Effector CD8-positive, alpha-beta T cell (primary cell): ENCODE measurements at places on chromosomes 6 and 20.

- no peak for DNase-seq
Observed at GRCh38 chr20:18943542-18943941, 130.0 kb downstream of the SCP2D1 start.

DNA sequence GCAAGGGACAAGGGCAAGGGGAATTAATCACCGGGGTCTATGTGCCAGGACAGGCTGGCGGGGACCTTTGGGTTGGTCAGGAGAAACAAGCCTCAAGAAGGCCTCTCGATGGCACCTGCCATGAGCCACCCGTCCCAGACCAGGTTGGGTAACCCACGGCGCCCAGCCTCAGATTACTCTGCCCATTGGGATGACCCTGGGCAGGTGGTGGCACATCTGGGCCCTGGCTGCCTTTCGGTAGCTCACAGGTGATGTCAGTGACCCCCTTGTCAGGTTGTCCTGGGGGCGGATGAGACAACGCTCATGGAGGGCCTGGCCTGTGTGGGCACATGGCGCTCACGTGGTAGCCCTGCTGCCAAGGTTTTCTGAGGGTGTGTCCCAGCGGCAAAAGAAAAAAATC is 152.2 kb downstream of the SYCP2 start:
- DNase-seq = no peak

DNA sequence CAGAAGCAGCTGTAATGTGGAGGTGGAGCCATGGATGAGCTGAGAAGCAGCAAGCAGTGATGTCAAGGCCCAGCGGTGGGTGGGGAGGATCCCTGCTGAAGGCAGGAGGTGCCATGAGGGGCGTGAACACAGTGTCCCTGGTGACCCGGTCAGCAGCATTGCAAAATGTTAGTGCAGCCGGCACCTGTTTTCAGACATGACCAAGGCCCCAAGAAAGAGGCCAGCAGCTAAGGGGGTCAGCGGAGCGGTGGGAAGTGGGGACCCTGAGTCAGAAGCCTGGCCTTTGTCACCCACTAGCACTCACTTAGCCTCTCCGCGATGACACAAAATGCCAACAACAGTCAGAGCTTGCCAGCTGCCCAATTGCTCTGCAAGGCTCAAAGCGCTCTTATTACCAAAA is 51.9 kb downstream of the TMEM242 start:
- DNase-seq = no peak

GRCh38 chr20:42985628-42986027 is 204.1 kb downstream of the PTPRT start:
- DNase-seq = no peak

- DNase-seq = no peak
Observed at GRCh38 chr6:159862103-159862502, 28.7 kb upstream of the MAS1 start.

GRCh38 chr6:169044381-169045230 is 209.0 kb downstream of the THBS2 start:
- no peak for DNase-seq

DNA sequence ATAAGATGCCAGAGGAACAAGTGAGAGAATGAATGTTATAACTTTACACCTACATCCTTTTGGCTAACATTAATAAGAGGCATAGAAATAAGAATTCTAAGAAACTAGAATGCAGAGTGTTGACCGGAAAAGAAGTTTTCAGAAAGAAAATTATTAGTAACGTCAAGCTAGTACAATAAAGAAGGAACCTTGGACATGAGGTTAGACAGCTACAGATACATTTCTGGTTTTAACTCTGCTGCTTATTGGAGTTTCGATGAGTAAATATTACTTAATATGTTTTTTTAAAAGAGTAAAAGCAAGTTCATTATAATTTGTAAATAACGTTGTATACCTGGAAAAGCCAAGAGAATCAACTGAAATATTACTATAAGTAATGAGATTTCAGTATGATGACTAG is 22.7 kb downstream of the TAB2 start:
- no peak for DNase-seq

- no peak for DNase-seq
Observed at GRCh38 chr20:6122111-6122872, 538 bp downstream of the FERMT1 start.

GRCh38 chr6:55957961-55958422 is 82.6 kb upstream of the BMP5 start:
- no peak for DNase-seq

GRCh38 chr6:158048589-158048988 is 66.9 kb downstream of the SYNJ2 start:
- DNase-seq = no peak

- no peak for DNase-seq
Observed at GRCh38 chr6:16669227-16669626, 92.0 kb downstream of the ATXN1 start.

- DNase-seq = no peak
Observed at GRCh38 chr6:101395345-101395744, 1.8 kb downstream of the GRIK2 start.

- no peak for DNase-seq
Observed at GRCh38 chr6:47663462-47664216, 34.7 kb upstream of the ADGRF4 start.

DNA sequence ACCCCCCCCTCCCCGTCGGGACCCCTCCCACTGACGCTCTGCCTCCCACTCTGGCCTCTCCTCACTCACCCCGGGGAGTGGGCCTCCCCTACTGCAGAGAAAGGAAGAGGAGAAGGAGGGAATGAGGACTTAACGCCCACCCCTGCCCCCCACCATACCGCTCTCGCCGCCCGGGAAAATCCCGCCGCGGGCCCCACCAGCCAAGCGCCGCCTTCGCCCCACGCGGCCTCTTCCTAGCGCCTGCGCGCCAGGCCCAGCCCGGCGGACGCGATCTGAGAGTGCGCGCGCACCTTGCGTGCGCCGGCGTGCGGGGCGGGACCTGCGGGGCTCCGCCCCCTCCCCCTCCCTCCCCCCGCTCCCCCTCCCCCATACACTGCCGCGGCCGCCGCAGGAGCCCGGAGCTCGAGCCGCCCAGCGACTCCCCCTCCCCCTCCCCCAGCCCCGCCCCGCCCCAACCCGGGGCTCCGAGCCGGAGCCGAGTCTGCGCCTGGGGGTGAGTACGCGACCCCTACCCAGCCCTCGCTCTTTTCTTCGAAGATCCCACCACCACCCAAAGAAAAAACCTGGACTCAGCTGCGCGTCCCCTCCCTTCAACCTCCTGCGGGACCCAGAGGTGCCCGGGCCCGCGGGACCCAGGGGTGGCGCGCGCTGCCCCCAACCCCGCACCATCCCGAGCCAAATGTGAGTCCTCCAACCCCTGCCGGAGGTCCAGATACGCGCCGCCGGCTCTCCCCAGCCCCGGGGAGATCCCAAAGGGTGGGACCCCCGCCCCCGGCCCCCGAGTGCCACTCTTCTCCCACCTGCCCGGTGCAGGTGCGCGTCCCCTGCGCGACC is at the start of the genes MRPL14 and TMEM63B:
Gene MRPL14, minus strand, starts transcription at position 267 of the 834 bp plus-strand sequence. CDS start 10,841 bp downstream, outside the sequence.
Gene TMEM63B, plus strand, starts transcription at position 369 of the 834 bp plus-strand sequence. CDS start 7,031 bp downstream, outside the sequence.
- peak; percentile 87 for DNase-seq

DNA sequence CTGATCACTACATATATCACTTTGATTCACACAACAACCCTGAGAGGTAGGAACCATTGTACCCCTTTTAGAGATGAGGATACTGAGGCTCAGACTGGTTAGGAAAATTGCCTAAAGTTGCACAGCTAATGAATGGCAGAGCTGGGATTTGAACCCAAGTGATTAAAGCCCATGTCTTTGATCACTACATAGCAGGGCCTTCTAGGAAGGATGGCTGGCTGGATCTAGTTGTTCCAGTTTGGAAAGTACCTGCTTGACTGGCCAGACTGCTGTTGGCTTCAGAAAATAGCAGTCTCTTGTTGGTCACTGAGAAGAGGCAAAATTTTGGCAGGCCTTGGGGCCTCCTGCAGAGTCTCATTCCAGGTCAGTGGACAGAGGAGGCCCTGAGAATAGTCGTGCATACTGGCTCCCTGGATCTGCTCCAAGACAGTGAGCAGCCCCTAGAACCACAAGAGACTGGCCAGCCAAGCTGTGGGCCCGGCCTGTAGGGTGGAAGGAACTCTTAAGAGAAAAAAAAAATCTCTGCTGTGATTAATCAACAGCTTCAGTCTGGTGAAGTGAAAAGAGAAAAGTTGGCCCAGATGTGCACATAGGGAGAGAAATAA is 17.5 kb downstream of the PPARD start:
- no peak for DNase-seq

DNA sequence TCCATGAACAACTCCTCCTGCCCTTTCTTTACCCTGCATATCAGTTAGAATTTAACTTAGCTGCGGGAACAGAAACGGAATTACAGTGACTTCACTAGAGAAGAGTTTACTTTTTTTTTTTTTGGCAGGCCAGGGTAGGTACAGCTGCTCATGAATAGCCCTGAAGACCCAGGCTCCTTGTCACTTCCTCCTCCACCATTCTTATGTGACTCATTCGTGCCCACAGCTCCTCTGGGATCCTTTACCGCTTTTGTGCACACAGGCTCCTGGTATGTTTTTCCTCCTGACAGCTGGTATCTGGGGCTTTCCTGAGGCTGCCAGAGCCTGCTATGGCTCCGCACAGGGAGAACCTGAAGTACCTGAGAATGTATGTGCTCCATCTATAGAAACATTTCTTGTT is 3.9 kb upstream of the KCNS1 start:
- DNase-seq = no peak

GRCh38 chr6:151616600-151616999 is 122.8 kb downstream of the CCDC170 start:
- DNase-seq = no peak

- no peak for DNase-seq
Observed at GRCh38 chr20:63309261-63310071, 16.5 kb downstream of the COL20A1 start.

- DNase-seq = no peak
Observed at GRCh38 chr20:37936451-37936850, 33.5 kb downstream of the VSTM2L start.

DNA sequence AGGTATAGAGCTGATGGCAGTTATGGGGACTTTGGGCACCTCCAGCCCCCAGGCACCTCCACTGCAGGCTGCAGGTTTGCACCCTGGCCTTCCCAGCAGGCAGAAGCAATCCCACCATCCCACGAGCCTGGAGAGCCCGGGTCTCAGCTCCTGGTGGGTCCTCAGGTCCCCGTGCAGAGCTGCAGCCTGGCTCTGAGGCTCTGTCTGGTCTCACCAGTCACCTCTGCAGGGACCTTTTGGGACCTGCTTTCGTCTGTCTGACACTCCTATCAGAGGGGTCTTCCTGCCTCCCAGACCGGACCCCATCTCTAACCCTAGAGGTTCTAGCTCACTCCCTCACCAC is 41.9 kb downstream of the FGD2 start:
- no peak for DNase-seq

GRCh38 chr6:153959276-153959675 is 79.8 kb upstream of the OPRM1 start:
- DNase-seq = no peak

DNA sequence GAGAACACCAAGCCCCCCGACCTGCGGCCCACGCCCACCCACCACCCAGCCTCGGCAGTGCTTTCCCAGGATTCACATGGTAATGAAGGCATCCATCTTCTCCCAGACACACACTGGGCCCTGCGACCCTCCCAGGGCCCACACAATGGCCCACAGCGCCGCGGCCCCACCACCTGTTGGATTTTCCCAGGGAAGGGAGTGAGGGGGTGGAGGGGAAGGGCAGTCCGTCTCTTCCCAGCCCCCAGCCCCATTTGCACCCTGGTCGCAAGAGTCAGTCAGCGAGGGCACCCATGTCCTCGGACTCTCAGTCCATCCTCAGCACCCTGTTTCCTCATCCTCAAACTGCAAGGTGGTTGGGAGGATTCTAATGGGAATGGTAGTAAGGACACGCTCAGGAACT is 23.7 kb upstream of the ID1 start:
- DNase-seq = no peak

GRCh38 chr20:38581013-38581412 is at the start of gene ADIG:
ADIG (plus strand) TSS chr20:38581197; CDS start chr20:38581251, 54 bp downstream.
- DNase-seq = no peak

GRCh38 chr6:101403216-101403945 is 9.9 kb downstream of the GRIK2 start:
- DNase-seq = no peak

DNA sequence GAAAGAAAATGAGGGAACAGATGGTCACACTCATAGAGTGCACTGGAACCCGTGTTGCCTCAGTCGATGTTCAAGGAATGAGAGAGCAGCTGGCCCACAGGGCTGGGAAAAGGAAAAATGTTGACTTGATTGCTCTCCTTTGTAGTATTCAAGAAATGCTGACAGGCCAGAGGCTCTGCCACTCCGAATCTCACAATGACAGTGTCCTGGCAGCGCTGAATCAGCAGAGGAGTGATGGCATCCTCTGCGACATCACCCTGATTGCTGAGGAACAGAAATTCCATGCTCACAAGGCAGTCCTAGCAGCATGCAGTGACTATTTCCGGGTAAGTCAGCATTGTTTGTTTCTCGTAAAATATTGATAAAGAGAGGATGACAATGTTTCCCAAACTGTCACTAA is 51.3 kb downstream of the KLHL32 start:
- DNase-seq = no peak

DNA sequence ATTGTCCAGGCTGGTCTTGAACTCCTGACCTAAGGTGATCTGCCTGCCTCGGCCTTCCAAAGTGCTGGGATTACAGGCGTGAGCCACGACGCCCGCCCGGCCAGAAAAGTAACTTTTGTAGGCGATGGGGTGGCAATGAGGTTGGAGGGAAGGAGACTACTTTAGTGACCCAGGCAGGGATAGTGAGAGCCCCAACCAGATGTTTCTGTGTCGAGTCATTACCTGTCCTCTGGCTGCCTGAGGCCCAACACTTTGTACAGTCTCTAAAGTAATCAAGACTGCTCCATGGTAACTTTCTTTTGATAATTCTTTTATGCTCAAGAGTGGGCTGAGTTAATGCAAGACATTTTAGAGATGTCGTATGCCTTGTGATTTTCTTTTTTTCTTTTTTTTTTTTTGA is 6.8 kb downstream of the SASH1 start:
- no peak for DNase-seq

GRCh38 chr6:152380351-152380767 is 256.8 kb downstream of the SYNE1 start:
- no peak for DNase-seq
